ENCODE measurements at places on chromosomes 7 and 10. TPM values are rescaled to one million over a fixed set of nuclear protein-coding genes. Genes with fewer than 3 reads are reported as not detected.

The ZNF467 gene
- total RNA-seq: not detected

DNA sequence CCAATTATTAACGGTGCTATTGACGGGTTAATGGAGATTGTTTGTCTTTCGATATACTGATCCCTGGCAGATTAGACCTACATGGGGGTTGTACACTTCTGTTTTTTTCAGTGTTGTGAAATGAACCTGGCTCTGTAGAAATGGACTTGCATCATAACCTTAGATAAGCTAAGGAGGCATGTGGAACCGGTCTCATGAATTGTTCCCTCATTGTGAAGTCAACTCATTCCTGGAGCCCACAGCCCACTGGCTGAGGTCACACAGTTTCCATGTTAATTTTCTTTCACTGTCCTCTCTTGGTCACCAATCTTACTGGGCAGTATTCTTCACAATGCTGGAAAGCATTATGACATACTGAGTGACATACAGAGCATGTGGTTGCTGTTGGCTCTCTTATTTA is 202.8 kb downstream of the BMPER start:
- DNase-seq: peak; percentile 59

GRCh38 chr7:81887098-81888090 is 117.5 kb upstream of the HGF start:
- DNase-seq: peak; percentile 50

GRCh38 chr7:128919241-128919640 is 8.7 kb upstream of the KCP start:
- no peak for DNase-seq

DNA sequence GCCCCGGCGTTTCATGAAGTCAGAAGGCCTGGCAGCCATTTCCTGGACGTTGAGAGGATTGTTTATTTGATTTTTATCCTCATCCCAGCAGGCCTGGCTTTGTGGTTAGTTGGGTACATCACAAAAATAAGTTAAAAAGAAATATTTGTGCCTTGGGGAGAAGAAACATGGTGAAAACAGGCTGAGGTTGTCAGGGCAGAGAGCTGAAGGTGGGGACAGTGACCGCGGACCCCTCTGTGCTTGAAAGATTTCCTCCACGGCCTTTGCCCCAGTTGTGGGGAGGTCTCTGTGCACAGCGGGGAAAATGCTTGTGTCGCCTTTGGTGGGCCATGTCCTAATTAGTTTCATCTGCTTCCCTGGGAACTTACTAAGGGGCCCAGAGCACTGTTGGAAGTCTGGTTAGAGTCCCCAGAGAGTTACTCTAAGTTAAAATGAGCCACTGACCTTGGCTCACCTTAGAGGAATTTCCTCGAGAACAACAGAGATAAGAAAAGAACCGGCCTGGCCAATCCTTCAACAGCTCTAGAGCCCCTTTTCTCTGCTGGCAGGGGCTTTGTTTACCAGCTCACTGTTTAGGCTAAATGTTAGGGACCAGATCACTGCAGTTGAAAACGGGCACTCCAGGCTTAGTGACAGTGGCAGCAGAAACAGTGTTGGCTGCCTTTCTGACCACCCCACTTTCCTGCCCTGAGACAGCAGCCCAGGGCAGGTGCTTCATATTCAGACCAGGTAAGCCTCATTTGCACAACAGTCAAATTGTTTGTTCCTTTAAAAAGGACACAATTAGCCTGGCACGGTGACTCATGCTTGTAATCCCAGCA is 37.9 kb downstream of the CRCP start:
- DNase-seq: peak; percentile 87

The NPY4R gene
- total RNA-seq: 0.83 TPM

GRCh38 chr10:49115796-49116508 is 630 bp upstream of the VSTM4 start:
- DNase-seq: no peak

DNA sequence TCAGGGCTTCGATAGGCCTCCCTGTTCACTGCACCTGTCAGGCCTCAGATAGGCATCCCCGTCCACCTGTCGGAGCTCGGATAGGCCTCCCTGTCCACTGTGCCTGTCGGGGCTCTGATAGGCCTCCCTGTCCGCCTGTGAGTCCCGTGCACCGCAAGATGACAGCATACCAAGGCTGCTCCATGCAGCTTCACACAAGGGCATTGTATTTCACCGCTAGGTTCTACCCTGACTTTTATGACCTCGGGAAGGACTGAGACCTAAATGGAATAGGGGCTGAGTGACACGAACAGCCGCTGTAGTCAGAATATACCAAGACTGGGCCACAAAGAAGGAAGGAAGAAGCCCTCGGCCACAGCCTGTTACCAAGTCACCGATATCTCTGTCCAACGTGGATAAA is 271.2 kb downstream of the DIP2C start:
- no peak for DNase-seq

DNA sequence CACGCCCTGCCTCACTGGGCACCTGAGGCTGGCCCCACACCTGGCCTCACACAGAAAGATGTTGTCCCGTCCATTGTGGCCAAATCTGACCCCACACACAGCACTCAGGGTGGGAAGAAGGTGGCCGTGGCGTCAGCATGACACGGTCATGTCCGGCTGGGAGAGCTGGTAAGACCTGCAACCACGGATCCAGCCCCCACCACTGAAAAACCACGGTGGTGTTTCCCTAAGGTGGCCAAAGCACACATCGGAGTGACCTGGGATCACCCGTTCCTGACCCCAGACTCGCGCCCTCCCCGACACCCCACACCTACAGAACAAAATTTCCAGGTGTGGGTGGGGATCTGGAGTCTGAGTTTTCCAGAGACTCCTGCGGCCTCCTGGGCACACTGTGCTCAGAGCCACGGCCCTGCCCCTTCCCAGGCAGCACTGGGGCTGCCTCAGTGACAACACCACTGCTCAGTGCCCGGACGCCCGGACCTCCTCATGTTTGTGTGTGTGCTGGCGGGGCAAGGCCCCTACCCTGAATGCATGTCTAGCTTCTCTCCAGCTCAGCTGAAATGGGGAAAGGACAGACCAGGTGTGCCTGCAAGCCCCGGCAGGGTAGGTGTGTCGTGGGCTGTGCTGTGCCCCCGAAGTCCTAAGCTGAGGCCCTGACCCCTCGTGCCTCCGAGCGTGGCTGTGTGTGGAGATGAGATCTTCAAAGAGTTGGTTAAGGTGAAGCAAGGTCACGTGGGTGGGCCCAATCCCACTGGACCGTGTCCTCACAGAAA is 36.1 kb downstream of the STK32C start:
- no peak for DNase-seq

DNA sequence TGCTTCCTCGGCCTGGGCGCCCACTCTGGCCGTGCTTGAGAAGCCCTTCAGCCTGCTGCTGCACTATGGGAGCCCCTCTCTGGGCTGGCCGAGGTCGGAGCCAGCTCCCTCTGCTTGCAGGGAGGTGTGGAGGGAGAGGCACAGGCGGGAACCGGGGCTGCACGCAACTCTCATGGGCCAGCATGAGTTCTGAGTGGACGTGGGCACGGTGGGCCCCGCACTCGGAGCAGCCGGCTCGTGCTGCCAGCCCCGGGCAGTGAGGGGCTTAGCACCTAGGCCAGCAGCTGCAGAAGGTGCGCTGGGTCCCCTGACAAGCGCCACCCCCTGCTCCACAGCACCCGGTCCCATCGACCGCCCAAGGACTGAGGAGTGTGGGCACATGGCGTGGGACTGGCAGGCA is 9.0 kb upstream of the PDK4 start:
- no peak for DNase-seq

- no peak for DNase-seq
Observed at GRCh38 chr7:114109304-114109703, 190.5 kb upstream of the PPP1R3A start.

DNA sequence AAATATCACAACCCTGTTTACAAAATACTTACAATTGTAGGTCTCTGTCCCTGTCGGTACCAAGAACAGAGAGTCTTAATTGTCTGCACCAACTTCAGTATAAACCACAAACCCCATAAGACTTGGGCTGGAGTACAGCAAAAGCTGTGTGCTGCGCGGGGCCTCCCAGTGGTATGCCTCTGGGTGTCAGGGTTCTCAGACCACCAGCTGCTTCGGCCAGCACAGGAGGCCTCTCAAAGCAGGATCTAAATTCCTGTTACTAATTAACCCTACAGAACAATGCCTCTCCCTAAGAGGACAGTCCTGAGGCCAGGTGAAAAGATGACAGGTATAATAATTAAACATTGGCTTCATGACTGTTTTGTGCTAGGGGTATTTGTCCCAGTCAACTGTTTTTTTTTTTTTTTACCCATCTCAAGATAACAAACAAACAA is 957 bp upstream of the SVIL start:
- peak; percentile 18 for DNase-seq

The MCU gene
- total RNA-seq: 36.2 TPM

GRCh38 chr7:65812281-65812680 is 60.6 kb upstream of the VKORC1L1 start:
- DNase-seq: peak; percentile 72

DNA sequence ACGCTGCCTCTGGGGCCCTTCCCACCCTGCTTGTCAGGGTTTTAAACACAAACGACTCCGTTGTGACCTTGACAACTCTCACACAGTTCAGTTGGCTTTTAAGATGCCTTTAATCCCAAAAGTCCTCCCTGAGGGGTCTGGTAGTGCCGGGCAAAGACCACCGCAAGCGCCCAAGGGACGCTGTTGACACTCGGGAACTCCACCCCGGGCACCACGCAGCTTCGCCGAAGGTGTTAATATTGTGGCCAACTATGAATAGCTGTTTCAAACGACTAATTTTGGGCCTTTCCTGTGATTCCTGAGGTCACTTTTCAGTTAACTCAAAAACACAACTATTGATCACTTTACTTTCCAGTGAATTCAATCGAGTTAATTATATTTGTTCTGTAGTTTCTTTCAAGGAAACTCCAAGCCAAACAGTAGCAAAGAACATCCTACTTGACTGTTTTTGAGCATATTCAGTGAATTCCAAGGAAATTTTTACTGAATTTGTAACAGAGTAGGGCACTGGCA is 958 bp upstream of the ESYT2 start:
- DNase-seq: no peak

DNA sequence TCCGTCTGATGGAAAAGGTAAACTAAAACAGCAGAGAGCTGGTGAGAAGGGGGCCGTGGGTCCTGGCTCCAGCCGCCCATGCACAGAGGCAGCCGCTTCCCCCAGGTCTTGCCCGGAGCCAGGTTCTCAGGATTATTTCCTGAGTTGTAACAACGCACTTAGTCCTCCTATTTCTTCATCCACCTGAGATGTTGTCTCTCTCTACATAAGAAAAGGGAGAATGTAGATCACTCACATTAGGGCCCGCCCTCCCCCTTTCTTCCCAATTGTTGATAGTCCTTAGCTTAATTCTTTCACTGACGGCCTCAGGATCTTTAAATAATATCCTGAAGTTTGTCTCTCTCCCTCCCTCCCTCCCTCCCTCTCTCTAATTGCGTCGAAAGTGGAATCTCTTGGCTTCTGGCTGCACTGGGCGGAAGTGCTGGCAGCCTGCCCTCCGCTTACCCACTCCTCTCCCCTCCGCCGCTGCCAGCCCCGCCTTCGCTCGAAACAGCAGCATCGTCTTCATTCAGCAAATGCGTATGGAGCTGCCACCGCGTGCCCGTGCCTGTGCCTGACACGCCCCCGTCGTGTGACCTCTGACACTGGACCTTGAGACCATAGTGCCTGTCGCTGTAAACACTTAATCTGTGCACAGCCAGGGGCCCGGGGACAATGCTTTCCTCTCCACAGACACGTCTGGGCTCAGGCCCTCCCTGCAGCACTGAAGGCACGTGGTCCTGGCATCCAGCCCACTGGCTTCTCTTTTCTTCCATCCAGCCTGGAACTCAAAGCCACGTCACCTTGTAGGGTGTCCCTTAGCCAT is 174.5 kb upstream of the PPP2R2D start:
- no peak for DNase-seq

The METTL27 gene
- total RNA-seq: 1.7 TPM

GRCh38 chr7:2118630-2119190 is 114.0 kb downstream of the MAD1L1 start:
- DNase-seq: no peak

- no peak for DNase-seq
Observed at GRCh38 chr7:45967591-45968157, 46.6 kb upstream of the IGFBP3 start.

The TMEM270 gene
- not detected for total RNA-seq

The RNF32 gene
- total RNA-seq: 0.56 TPM

The TFEC gene
- total RNA-seq: 0.28 TPM

DNA sequence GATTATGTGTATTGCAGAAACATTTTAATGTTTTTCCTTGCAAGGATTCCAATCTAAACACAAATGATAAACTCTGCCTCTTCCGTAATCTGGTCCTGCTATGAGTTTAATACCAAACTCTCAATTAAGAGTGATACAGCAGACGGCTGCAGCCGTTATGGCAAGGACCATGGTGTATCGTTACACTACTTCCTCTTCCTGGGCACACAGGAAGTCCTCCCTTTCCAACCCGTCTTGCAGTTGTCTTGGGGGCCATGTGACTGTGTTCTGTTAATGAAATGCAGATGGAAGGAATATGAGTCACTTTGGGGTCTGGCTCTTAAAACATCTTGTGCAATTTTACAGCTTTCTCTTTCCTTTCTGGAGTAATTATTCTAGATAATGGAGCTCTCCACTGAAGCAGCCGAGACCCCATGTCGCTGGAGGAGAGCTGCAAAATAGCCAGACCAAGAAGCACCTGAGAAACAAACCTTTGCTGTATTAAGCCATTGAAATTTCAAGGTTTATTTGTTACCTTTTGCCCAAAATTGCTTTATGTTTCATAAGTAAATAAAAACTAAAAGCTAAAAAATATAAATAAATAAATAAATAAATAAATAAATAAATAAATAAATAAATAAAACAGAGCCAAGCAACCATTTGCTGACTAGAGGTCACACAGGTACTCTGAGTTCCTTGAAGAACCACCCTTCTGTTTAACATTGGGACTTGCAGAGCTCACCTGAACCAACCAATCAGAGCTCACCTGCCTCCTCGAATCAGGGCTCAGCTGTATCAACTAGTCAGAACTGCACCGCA is 74.7 kb downstream of the FRMPD2 start:
- peak; percentile 63 for DNase-seq

The FAM25C gene
- total RNA-seq: not detected

GRCh38 chr10:48898426-48898825 is 41.2 kb downstream of the LRRC18 start:
- DNase-seq: no peak

The SFRP4 gene
- not detected for total RNA-seq

- DNase-seq: peak; percentile 54
Observed at GRCh38 chr7:91193141-91193540, 71.1 kb upstream of the FZD1 start.

DNA sequence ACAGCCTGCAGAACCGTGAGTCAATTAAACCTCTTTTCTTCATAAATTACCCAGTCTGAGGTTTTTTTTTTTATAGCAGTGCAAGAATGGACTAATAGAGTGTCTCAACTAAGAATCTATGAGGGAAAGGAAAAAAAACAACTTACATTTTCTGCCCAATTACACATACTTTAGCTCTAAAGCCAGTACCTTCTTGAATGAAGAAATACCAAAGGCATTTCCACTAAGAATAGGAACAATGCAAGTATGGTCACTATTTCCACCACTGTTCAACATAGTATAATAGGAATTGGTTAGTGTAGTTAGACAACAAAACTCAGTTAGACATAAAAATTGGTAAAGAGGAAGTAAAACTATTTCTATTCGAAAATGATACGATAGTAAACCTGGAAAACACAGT is 37.6 kb downstream of the MICU1 start:
- DNase-seq: no peak
